Right atrium auricular region (tissue), 2 donors: ENCODE measurements at places on chromosomes 2 and 18. TPM values are rescaled to one million over a fixed set of nuclear protein-coding genes. Genes with fewer than 3 reads are reported as not detected.

DNA sequence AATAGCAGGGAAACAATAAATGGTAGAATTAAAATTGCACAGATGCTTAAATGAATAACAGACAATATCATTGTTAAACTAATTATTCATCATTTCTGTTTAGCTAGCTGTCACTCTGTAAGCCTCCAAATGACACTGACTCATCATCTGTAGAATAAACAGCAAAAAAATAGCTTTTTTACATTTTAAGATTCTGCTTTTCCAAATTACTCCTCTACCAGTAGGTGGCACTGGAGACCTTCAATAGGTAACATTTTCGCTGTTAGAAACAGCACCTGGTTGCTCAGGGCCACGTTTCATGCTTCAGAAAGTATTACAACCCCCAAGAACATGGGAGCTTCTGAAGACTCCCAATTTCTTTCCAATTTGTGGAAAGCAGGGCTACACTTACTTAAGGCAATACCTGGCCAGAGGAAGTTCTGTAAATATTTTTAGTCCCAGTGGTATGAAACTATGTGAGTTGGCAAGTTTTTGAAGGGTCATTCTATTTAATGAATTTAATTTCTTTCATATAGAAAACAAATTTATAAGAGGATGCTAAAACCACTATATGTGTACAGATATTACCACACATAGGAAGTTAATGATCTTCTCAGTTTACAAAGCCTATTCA, 45.4 kb downstream of the TTN start:
- no peak overlapping the region for H3K27ac ChIP-seq
- H3K4me1 ChIP-seq: no peaks in the 10 kb centered on the region
- H3K4me3 ChIP-seq: no peak overlapping the region
- no peaks in the 10 kb centered on the region for H3K27me3 ChIP-seq
- peaks cover 99% of the 10 kb centered on the region for H3K36me3 ChIP-seq

DNA sequence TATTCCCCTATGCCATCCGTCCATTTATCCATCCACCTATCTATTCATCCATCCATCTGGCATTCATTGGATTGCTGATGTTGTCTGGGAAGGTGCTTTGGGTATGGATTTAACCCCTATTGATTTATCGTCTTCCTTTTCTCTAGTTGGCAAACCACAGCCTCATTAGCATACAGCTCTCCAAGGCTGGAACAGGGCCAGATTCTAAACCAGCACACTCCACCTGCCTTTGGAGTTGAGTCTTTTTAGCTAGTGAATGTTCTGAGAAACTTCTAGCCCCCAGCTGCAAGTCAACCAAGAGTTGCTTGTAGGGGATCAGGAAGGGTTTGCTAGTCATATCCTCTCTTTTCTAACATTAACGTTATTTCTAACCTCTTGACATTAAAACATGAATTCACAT, 90.7 kb downstream of the NRP2 start:
- peaks cover 4% of the 10 kb centered on the region for H3K4me1 ChIP-seq
- H3K27me3 ChIP-seq: no peaks in the 10 kb centered on the region
- DNase-seq: no peak
- no peak overlapping the region for H3K27ac ChIP-seq

- no peak overlapping the region for H3K4me3 ChIP-seq
- H3K27ac ChIP-seq: no peak overlapping the region
- no peak for DNase-seq
- H3K4me1 ChIP-seq: peaks cover 38% of the 10 kb centered on the region
Observed at GRCh38 chr2:207253666-207254345, 88.1 kb upstream of the KLF7 start.

DNA sequence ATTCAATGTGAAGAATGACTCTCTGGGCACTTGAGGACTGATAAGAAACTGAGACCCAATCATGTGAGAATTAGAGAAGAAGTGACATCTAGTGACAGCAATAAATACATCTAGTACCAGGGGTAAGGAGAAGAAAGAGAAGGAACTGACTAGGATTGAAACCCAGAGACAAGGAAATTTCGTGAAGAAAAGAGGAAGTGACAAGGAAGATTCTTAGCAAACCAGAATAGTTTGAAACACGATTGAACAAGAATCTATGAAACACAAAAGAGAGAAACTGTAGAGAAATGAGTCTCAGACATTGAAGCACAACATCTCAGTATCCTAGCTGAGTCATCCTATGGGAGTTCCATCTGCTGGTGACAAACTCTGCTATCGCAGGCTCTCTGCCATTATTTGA, 571.9 kb upstream of the PKDCC start:
- H3K27me3 ChIP-seq: no peaks in the 10 kb centered on the region
- H3K27ac ChIP-seq: no peak overlapping the region
- H3K36me3 ChIP-seq: no peaks in the 10 kb centered on the region
- H3K4me1 ChIP-seq: no peaks in the 10 kb centered on the region
- no peak for DNase-seq

DNA sequence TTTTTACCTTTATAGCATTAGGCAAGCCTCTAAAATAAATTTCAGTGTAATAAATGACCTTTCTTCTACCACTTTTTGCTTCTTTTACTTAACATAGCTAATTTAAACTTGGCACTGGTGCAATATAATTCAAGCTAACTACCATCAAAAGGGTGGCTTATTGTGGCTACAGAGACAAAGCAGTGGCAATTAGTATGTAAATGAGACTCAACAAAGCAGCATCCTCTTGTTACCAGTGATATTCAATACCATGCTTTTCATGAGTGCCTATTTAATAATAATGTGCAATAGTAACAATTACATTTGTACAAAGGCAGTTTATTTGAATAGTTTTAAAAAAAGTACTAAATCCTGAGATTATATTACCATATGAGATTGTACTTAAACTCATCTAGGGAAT, 93.4 kb downstream of the SOS1 start:
- peaks cover 14% of the 10 kb centered on the region for H3K36me3 ChIP-seq
- no peaks in the 10 kb centered on the region for H3K4me1 ChIP-seq
- DNase-seq: no peak

DNA sequence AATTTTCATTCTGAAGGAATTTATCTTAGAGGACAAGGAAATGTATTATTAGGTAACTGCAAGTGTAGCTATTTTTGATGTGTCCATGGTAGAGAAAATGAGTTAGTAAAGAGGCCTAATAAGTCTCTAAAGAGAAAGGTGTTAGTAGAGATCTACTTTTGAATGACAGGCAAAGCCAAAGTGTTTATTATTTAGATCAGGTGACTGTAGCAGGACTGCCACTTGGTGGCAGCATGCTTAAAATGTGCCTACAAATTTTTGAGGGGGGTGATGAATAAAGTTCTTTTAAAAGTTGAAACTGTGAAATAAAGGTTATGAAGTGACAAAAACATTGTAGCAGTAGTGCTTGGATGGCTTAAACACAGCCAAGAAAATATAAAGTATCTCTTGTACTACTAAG, 421.5 kb upstream of the MEIS1 start:
- H3K36me3 ChIP-seq: no peaks in the 10 kb centered on the region
- DNase-seq: no peak
- no peaks in the 10 kb centered on the region for H3K4me1 ChIP-seq
- H3K27ac ChIP-seq: no peak overlapping the region
- H3K27me3 ChIP-seq: no peaks in the 10 kb centered on the region

GRCh38 chr18:62937065-62937464, 221.7 kb downstream of the PHLPP1 start:
- H3K4me1 ChIP-seq: no peaks in the 10 kb centered on the region
- H3K4me3 ChIP-seq: no peak overlapping the region
- H3K36me3 ChIP-seq: no peaks in the 10 kb centered on the region
- DNase-seq: no peak
- H3K27ac ChIP-seq: no peak overlapping the region
- H3K27me3 ChIP-seq: no peaks in the 10 kb centered on the region

DNA sequence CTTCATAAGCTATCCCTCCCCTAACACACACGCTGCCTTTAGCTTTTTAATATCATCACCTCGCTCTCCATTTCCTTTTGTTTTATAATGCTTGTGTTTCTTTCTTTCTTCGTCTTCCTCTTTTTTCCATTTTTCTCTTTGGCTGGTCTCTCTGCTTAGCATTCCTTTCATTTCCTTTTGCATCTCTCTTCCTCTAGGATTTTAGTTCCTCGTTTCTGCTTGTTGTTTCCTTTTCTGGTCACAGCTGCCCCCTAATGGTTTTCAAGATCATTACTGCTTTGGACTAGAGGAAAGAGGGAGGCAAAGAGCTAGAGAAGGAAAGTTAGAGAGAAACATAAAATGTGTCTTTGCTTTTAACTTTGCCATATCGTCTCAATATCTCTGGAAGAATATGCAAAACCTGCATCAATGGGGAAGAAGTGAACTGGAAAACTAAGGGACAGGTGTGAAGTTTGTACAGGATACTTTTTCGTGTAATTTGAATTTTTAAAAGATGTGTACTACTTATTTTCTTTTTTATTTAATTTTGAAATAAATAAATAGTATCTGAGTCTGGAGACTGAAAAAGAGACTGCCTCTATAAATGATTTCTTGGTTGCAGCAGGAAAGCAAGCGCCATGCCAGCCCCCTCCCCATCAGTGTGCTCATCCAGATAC, 6.3 kb upstream of the NRP2 start:
- DNase-seq: no peak
- no peak overlapping the region for H3K27ac ChIP-seq
- no peak overlapping the region for H3K4me3 ChIP-seq
- no peaks in the 10 kb centered on the region for H3K27me3 ChIP-seq
- H3K36me3 ChIP-seq: no peaks in the 10 kb centered on the region
- H3K4me1 ChIP-seq: no peaks in the 10 kb centered on the region

The ASXL3 gene
- 4.8 TPM for total RNA-seq

The CXCR4 gene
- 11.9 TPM for total RNA-seq
